ENCODE measurements at places on chromosomes 3 and 15. TPM values are rescaled to one million over a fixed set of nuclear protein-coding genes. Genes with fewer than 3 reads are reported as not detected.

GRCh38 chr15:68725736-68726135, 95.0 kb downstream of the ANP32A start:
- DNase-seq: no peak

- peak; percentile 88 for DNase-seq
These were observed 19.2 kb upstream of the UBE2Q2 start for GRCh38 chr15:75823860-75824613.

GRCh38 chr15:74380361-74381189, 13.1 kb upstream of the CYP11A1 start:
- DNase-seq: no peak

DNA sequence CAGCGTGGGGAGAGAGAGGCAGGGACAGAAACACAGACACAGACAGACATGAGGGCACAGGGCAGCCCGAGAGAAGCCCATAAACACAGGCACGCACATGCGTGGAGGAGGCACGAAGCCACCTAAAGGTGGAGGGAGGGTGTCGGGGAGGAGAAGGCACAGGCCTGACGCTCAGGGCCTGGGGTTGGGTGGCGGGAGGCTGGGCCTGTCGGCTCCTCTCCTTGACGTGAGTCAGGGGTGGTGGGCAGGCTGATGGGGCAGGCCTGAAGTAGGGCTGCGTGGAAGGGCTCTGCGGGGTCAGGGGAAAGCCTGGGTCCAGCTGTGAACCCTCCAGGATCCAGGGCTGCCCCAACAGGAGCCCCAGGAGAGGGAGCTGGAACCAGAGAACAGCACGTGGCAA, 74.2 kb downstream of the EPHB3 start:
- no peak for DNase-seq

DNA sequence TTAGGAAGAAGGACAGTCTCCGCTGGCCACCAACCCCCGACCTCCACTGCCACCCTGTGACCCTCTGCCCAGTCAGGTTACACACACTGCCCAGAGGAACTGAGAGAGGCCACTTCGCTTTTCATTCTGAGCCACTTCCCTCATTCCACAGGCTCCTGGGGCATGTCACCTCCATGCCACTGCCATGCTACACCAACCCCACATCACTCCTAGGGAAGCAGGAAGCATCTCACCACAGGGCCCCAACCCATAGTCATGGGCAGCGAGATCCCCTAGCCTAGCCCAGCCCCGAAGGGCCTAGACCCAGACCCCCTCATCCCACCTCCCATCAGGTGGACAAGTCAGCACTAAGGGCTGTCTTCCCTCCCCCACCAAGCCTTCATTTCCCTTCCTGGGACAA, 1.4 kb downstream of the PLCB2 start:
- DNase-seq: no peak

GRCh38 chr3:179695672-179696313, 43.0 kb downstream of the USP13 start:
- DNase-seq: no peak

DNA sequence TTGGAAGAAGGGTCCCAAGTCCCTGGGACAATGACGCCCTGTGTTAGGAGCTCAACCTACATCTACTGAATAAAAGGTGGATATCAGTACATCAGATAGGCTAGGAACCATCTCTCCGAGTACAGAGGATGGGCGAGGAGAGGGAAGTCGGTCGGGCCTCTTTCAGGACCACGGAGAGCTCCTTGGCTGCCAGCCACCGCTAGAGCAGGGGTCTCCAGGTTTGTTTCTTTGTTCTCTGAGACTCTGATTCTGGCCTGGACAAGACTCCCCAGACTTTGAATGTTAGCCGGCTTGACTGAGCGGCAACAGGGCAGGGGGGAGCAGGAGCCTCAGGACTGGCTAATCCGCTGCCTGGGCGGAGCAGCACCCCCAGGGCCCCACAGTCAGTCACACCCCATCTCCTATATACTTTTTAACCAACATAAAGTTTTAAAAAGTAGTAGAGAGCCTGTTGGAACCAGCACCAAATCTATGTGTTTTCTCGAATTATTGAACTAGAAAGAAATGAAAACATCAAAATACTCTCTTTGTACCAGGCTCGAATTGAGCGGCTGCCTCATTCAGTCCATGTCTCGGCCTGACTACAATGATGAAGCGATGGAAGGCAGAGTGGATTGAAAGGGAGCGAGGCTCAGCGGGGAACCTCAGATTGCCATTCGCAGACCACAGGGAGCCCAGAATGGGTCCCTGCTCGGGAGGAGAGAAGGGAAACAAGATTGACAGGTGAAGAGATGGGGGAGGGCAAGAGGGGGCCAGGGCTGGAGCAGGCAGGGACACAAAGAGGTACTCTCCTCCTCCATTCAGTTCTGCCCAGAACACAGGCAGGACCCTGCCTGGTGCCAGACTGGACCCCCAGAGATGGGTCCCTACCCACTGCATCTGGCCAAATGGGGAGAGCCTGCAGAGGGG, 131.6 kb downstream of the TPRA1 start:
- peak; percentile 60 for DNase-seq

The KNL1 gene
- 24.8 TPM for total RNA-seq

The ROPN1 gene
- total RNA-seq: not detected

The SEMA3B gene
- total RNA-seq: 21.8 TPM

The RBPMS2 gene
- total RNA-seq: 9.3 TPM

The NR2E3 gene
- total RNA-seq: not detected

- DNase-seq: no peak
These were observed 356.2 kb downstream of the CNTN4 start for GRCh38 chr3:2454865-2455264.

DNA sequence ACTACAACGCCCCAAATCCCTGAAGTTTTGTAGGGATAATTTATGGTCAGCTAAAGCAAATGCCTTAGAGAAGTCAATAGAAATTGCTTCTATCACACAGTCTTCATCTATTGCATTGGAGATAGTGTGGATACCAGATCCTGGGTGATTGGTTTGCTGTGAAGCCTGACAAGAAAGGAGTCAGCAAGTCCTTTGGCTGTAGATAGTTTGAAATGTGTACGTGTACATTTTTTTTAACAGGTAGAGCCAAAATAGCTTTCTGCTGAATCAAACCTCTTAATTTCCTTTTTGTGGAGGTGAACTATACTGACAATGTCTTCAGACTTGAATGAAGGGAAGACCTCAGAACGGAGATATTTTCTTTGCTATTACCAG, 312.3 kb downstream of the ZBBX start:
- no peak for DNase-seq

The HCLS1 gene
- 0.45 TPM for total RNA-seq

The CLDN18 gene
- not detected for total RNA-seq

DNA sequence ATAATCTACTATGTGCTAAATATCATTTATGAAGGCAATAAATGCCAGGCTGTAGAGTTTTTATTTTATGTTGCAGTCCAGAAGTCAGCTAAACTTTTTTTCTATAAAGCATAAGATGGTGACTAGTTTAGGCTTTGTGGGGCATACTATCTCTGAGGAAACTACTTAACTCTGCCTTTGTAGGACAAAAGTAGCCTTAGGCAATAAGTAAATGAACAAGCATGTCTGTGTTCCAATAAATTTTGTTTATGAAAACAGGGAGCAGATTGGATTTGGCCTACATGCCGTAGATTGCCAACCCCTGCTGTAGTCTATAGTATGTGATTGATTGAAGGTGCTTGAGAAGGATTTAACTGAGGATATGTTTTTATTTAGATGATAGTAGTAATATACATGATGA, 502.5 kb upstream of the NAALADL2 start:
- DNase-seq: no peak

The SH2D7 gene
- not detected for total RNA-seq

The PP2D1 gene
- not detected for total RNA-seq

- peak; percentile 94 for DNase-seq
These were observed 1.9 kb downstream of the ADAMTS9 start for GRCh38 chr3:64685800-64686445.

GRCh38 chr15:74950078-74950908, 6.3 kb downstream of the RPP25 start:
- peak; percentile 80 for DNase-seq

DNA sequence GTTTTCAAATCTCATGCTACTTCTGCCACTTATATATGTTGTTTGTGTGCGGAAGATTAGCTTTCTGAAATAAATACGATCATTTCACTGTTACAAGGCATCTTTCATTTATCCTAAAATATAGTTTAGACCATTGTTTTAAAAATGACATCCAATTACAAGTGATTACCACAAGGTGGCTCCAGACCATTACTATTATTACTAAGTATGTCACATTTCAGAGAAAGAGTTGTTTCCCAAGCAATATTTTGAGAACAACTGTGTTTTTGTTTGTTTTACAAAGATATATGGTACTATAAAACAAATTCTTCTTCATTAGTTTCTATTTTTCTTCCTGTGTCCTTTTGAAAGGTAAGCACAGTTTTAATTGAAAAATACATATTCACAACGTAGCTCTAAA, 136.0 kb upstream of the RAP2B start:
- DNase-seq: peak; percentile 12

DNA sequence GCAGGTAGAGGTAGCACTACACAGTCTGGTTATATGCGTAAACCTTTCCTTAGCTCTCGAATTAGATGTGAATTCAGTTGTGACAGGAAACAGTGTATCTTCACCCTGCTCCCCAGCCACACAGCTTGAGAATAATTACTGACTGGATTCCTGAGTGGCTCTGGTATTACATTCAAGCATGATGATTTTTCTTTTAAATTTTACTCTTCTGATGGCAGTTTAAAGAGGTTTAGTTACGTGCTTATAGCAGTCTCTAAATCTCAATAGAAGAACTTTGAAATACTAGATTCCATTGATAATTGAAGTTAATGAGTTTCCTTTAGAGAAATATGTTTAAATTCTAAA, 98.8 kb downstream of the FNDC3B start:
- no peak for DNase-seq

DNA sequence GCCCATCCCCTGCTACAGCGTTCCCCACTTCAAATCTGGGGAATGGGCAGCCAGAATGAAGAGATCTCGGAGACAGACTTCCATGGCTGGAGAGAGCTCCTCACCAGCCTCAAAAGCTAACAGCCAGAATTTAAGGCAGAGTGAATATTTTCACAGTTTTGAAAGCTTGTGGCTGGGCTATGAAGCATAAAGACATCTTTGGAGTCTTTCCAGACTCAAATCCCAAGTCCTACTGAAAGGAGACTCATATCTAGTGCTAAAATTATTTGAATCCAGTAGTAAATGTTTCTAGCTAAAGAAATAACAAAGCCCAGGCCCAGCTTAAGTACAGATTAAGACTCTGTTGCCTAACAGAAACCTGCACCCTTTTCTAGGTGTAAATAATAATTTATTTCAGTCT, 628.4 kb upstream of the ALCAM start:
- no peak for DNase-seq

- DNase-seq: no peak
These were observed 33.5 kb upstream of the PDZRN3 start for GRCh38 chr3:73658227-73658626.

- no peak for DNase-seq
These were observed 64.5 kb downstream of the RPL39L start for GRCh38 chr3:187074846-187075245.

DNA sequence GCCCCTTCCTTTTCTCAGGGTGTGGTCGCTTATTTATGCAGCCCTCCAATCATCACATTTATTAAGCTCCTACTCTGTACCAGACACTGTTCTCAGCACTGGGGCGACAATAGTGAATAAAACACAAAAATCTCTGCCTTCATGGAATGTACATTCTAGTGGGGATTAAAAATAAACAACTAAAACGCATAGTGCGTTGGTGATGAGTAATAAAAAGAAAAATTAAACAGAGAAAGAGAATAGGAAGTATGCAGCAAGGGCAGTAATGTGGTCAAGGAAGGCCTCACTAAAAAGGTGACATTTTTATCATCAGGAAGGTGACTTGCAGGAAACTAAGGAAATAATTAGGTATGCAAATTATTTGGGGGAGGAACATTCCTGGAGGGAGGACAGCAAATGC, 5.1 kb downstream of the SLC51B start:
- DNase-seq: no peak

The IL5RA gene
- total RNA-seq: 0.23 TPM

- no peak for DNase-seq
These were observed 29.5 kb downstream of the CD80 start for GRCh38 chr3:119529883-119530282.

The CFAP100 gene
- not detected for total RNA-seq

DNA sequence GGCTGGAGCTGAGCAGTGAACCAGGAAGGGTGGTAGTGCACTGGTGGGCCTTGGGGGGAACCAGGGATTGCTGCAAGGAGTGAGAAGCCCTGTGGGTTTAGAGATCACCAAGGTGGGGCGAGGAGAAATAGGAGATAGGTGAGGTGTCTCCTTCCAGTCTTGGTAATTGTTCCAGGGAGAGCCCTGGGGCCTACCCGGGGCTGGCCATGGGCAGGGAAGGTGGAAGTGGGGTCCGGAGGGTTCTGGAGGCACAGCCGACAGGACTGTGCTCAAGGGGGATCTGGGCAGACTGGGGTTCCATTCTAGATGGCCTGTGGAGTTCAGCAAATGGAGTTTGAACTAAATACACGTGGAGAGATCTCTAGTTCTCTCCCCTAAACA, 4.5 kb downstream of the CHST13 start:
- DNase-seq: no peak

- no peak for DNase-seq
These were observed 3.8 kb downstream of the BHLHE40 start for GRCh38 chr3:4982773-4983738.

DNA sequence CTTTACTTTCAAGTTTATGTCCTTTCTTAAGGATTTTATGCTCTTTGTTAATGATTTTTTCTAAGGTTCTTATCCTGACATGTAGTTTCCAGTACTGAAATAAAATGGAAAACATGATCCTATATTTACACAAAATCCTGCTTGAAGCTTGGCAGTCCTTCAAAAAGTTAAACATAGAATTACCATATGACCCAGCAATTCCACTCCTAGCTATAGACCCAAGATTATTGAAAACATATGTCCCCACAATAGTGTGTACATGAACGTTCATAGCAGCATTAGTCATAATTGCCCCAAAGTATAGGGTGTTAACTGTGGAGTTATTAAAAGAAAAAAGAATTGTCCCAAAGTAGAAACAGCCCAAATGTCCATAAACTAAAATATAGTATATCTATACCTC, 33.2 kb downstream of the ITGB5 start:
- no peak for DNase-seq

The ZDHHC23 gene
- 9.0 TPM for total RNA-seq

GRCh38 chr3:134462331-134462941, 23.3 kb downstream of the ANAPC13 start:
- DNase-seq: no peak

GRCh38 chr3:175737646-175738572, 878.8 kb downstream of the NAALADL2 start:
- no peak for DNase-seq

The FBXO40 gene
- not detected for total RNA-seq

The CEP152 gene
- 16.5 TPM for total RNA-seq

DNA sequence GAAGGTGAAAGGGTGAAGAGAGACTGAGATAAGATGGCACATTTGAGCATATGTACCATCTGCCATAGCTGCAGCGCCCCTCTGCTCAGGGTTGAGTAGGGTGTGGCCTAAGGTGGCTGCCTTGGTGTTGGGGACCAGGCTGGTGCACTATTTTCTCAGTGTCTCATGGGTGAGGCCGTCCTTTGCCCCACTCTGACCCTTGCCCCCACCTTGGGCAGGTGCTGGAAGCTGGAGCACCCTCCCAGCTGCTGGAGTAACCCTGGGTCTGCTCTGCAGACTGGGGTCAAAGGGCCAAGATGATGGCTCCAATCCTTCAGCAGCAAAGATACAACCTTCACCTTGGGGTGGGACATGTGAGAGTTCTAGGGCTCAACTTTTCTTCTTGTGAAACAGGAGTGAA, 69.2 kb downstream of the DAPK2 start:
- no peak for DNase-seq
